Mesenchymal stem cell (in vitro differentiated cells and primary cell): ENCODE measurements at places on chromosomes 5 and 9.
A peak's percentile ranks its signal among the peaks of the same experiment; 100 is the strongest.

DNA sequence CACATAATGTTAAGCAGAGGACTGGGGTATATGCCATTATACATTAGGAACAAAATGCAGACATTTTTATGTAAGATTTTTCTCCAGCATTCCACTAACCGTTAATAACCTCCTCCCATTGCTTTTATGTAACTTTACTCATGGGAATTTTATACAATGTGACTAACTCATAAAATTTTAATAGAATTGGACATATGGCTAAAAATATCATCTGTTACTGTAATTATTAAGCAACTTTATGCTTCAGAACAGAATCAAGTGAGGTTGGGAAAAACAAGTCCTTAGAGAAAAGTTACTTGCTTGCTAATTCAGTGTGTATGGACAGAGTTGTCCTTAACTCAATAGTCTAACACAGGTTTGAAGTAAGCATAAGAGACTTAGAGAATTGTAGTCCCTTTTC is 54.8 kb upstream of the PCSK1 start:
- H3K27ac ChIP-seq, result no peak overlapping the region
- no peaks in the 10 kb centered on the region for H3K36me3 ChIP-seq
- H3K4me3 ChIP-seq, result no peak overlapping the region
- no peaks in the 10 kb centered on the region for H3K27me3 ChIP-seq
- no peaks in the 10 kb centered on the region for H3K4me1 ChIP-seq

DNA sequence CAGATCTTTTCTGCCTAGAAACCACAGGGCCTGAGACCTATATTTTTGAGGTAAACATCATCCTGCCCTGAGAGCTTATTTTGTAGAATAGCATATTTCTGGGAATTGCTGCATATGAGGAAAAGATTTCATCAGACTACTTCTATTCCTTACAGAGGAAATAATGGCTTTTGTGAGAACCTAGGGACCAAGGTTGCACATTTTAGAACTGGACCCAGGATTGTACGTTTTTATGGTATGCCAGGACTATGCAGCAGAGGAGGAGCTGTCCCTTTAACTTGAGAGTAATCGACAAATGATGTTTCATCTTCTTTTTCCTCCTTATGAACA is 2.2 kb upstream of the ALDH1A1 start:
- no peaks in the 10 kb centered on the region for H3K36me3 ChIP-seq
- H3K27me3 ChIP-seq, result no peaks in the 10 kb centered on the region
- H3K4me3 ChIP-seq, result no peak overlapping the region
- H3K4me1 ChIP-seq, result no peaks in the 10 kb centered on the region

DNA sequence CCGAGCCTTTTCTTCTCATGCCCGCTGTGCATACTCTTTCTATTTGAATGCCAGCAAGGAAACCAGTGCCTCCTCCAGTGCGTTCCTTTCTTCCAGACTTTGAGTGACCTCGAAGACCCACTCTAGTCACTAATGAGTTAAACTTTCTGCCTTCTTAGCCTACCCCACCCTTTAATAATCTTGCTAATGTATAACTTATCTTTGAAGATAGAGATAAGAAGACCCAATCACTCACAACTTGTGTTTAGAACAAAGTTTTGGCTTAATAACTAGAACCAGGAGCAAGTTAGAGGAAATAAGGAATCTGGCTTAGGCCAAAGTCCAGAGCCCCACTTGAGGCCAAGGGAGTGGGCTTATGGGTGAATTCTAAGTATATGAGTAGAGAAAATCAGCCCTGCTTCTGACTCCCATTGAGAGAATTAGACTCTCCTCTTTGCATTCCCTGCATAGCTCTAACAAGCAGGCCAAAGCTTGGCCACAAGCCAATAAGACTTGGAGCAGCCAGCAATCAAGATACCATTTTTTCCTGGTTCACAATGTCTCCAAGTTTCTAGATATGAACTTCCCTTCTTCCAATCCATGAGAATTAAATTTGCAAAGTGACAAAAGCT is 181.5 kb upstream of the PIK3R1 start:
- no peaks in the 10 kb centered on the region for H3K4me1 ChIP-seq
- H3K4me3 ChIP-seq, result no peak overlapping the region
- no peaks in the 10 kb centered on the region for H3K27me3 ChIP-seq
- DNase-seq, result peak; percentile 39
- no peaks in the 10 kb centered on the region for H3K36me3 ChIP-seq

DNA sequence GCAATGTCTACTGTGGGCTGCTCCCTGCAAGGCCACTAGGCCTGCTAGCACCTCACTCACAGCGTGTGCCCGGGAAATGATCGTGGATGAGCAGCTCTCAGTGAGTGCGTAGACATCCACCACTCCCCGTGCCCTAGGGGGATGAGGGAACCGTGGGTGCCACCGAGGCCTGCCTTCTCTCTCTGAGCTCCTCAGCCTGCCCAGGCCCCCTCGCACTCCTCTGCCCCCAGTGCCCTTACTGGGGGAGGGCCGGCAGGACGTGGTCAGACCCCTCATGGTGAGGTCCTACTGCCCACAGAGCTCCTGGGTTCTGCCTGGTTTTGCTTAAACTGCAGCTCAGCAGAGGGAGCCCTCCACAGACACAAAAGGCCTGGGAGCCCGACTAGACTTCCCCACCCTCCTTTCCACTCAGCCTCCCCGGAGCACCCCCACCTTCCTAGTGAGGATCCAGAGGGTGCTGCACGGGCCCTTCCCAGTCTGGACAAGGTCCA is 220.0 kb downstream of the CACNA1B start:
- H3K27ac ChIP-seq, result no peak overlapping the region
- no peak for DNase-seq
- no peaks in the 10 kb centered on the region for H3K36me3 ChIP-seq
- peaks cover 2% of the 10 kb centered on the region for H3K4me1 ChIP-seq

DNA sequence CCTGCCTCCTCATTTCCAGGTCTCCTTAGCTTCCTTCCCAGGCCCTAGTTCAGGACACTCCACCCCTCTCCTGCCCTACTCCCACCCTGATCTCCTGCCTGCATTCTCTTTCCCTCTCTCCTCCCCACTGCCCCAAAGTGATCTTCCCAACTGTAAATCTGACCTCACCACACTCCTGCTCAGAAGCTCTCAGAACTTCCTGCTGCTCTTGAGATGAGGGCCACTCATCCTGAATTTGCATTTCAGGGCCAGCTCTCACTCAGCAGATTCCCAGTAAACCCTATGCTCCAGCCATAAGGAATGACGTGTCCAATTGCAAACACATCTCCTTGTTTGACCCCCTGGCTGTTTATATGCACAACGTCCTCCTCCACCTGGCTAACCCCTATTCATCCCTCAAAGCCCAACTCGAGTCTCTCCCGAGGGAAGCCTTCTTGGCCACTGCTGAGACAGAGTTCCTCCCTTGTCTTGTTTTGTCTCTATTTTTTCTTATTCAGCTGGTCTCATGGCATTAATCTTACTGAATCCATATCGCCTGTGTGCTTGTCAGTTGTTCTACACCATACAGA is 95.0 kb downstream of the NSG2 start:
- no peaks in the 10 kb centered on the region for H3K36me3 ChIP-seq
- no peaks in the 10 kb centered on the region for H3K4me1 ChIP-seq
- no peak overlapping the region for H3K27ac ChIP-seq
- H3K27me3 ChIP-seq, result peaks cover under 1% of the 10 kb centered on the region
- DNase-seq, result no peak
- H3K4me3 ChIP-seq, result no peak overlapping the region

GRCh38 chr5:68344447-68345111 is 129.0 kb downstream of the PIK3R1 start:
- H3K4me1 ChIP-seq, result peaks cover 6% of the 10 kb centered on the region
- no peaks in the 10 kb centered on the region for H3K36me3 ChIP-seq
- peak; percentile 51 for DNase-seq
- H3K27me3 ChIP-seq, result no peaks in the 10 kb centered on the region

GRCh38 chr9:121906074-121906870 is 186.8 kb downstream of the TTLL11 start:
- no peak overlapping the region for H3K27ac ChIP-seq
- no peaks in the 10 kb centered on the region for H3K4me1 ChIP-seq
- H3K36me3 ChIP-seq, result no peaks in the 10 kb centered on the region
- no peaks in the 10 kb centered on the region for H3K27me3 ChIP-seq
- no peak overlapping the region for H3K4me3 ChIP-seq

GRCh38 chr5:146103594-146103993 is 1.8 kb downstream of the PLAC8L1 start:
- no peak for DNase-seq
- no peak overlapping the region for H3K4me3 ChIP-seq
- no peaks in the 10 kb centered on the region for H3K4me1 ChIP-seq
- peaks cover 14% of the 10 kb centered on the region for H3K36me3 ChIP-seq
- H3K27me3 ChIP-seq, result no peaks in the 10 kb centered on the region

GRCh38 chr9:131402738-131403492 is 9.0 kb downstream of the PRRC2B start:
- peak overlapping the region; percentile 67 for H3K27ac ChIP-seq
- no peaks in the 10 kb centered on the region for H3K27me3 ChIP-seq
- H3K4me1 ChIP-seq, result peaks cover 54% of the 10 kb centered on the region
- peak overlapping the region; percentile 68 for H3K4me3 ChIP-seq

DNA sequence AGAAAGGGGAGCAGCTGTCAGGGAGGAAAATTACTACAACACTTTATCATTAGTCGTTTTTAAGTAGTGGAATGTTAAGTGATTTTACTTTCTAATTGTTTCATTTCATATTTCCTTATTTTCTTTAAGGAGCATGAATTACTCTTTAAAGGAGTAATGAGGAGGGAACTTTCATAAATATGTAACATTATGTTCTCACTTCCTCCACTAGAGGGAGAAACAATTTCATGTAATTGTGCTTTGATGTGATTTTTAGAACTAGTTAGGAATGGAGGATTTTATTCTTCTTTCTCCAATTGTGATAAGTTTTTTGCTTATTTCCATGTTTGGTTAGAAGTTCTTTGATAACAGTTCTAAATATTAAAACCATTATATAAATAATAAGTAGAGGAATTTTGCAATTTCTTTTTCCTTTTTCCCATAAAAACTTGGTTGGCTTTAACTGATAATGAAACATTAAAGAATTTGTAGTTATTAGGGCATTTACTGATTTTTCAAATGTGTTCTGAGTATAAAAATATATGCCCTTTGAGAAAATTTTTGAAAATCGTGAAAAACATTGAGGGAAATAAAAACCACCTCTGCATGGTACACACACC is 25.6 kb downstream of the CEP78 start:
- H3K27ac ChIP-seq, result no peak overlapping the region
- peak; percentile 43 for DNase-seq
- no peaks in the 10 kb centered on the region for H3K27me3 ChIP-seq
- peaks cover 14% of the 10 kb centered on the region for H3K36me3 ChIP-seq

DNA sequence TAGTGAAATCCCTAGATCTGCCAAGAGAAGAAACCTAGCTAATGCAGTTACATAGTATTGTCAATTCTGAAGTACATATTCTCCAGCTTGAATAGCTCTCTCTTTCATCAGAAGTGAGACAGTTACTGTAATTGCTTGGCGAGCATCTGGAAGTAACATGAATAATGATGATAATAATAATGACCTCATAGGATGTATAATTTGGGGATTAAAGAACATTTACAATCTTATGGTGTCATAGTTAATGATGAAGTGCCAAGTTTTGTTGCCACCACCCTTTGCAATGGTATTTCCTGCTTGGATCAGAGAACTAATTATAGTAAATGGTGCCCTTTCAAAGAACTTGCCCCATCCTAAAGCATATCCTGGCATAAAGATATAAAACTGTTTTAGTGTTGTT is 201.4 kb downstream of the ADAMTSL1 start:
- H3K4me1 ChIP-seq, result no peaks in the 10 kb centered on the region
- peaks cover 2% of the 10 kb centered on the region for H3K36me3 ChIP-seq
- DNase-seq, result no peak
- no peak overlapping the region for H3K27ac ChIP-seq
- no peak overlapping the region for H3K4me3 ChIP-seq

DNA sequence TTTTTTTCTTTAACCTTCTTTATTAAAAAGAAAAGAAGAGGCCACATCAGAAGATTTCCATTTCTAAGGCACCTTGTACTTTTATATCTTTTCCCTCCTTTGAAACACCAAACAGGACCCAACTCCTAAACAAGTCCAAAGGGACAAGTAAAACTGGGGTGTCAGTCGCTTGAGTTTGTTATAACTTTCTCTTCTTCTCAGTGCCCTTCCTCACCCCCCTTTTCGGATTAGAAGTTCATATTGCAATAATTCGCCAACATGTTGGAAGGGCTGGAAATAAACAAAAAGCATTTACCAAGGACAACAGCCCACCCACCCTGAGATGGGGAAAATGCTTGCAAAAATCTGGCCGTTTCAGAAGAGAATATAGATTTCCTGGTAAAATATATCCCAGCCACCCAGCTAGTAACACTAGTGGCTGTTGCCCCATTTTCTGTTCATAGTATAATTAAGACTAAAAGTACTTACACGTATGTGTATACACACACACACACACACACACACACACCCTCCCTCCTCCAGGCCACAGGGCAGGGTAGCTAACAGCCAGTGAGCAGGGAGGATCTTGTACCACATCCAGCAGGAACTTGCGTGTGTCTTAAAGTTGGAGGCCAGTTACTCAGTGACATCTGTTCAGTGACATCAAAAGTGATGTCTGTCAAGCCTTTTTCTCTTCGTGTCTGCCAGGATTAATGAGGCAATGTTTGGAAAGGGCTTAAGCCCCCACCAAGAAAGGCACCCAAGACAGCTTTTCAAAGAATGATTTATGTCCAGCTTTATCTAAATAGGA is 149.1 kb upstream of the KLF4 start:
- H3K36me3 ChIP-seq, result no peaks in the 10 kb centered on the region
- H3K27ac ChIP-seq, result no peak overlapping the region
- H3K27me3 ChIP-seq, result no peaks in the 10 kb centered on the region
- H3K4me1 ChIP-seq, result peaks cover 6% of the 10 kb centered on the region
- peak; percentile 89 for DNase-seq

DNA sequence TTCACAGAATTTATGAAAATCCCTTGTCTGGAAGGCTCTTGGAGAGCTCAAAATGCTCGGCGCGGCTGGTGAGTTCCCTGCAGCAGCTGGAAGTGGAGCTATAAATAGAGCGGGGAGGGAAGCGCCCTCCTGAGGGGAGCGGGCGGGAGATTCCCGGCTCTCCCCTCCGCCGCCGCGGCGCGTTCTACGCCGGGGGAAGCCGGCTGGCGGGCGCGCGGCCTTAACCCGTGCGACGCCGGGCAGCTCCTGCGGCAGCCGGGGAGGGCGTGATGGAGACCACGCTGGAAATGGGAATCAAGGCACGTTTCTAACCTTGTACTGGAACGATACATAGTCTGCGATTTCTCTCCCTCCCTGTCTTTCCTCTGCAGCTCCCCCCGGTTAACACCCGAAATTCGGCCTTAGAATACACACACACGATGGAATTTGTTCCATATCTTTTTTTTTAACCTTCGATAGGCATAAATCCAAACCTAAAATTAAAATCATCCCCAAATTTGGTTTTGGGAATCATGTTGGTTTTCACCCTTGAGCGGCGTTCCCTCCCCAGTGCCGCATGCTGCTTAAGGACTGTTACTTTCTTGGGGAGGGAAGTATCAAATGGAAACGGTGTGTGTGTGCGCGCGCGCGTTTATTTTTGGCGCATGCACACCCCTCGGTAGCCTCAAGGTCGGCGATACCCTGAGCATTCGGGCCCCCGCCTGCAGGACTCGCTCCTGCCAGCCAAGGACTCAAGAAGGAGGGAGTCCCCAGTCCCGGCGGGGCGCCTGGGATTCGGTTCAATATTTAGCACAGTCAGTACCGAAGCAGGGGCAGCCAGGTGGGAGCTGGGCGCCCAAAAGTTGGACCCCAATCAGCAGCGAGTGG is 306.3 kb upstream of the KCNN2 start:
- no peaks in the 10 kb centered on the region for H3K36me3 ChIP-seq
- H3K27me3 ChIP-seq, result peaks cover 52% of the 10 kb centered on the region
- peaks cover 8% of the 10 kb centered on the region for H3K4me1 ChIP-seq
- H3K4me3 ChIP-seq, result peak overlapping the region; percentile 61
